ENCODE measurements at places on chromosomes 6 and 20.

DNA sequence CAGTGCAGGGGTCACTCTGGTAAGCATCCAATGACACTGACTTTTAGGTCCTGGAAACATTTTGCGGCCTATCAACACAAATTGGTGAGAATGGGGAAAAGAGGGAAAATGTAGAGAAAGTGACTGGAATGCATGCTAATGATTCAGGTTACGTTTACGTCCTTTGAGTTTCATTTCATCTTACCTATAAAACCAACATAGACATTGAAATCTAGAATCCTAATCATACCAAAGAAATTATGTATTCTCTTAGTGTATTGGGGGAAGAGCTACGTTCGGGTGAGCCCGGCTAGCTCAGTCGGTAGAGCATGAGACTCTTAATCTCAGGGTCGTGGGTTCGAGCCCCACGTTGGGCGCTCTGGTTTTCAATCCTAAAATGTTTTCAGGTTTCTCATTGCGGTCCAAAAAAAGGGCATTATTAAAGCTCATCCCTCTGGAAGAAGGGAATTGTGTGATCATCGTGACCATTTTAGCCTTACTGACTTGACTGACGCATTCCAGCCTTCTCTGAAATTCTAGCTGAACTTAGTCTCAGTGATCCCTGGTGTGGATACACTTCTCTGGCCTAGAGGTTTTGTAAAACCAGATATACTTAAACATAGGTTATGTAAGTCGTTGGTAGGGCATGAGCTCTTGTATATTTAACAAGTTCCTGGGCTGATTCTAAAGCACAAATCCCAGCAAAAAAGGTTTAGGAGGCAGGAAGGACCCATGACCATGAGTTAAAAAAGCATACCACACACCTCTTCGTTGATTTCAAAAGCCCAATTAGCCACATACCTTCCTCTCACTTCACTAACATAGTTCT is 18.3 kb downstream of the HMGN4 start:
- peak; percentile 95 for DNase-seq

DNA sequence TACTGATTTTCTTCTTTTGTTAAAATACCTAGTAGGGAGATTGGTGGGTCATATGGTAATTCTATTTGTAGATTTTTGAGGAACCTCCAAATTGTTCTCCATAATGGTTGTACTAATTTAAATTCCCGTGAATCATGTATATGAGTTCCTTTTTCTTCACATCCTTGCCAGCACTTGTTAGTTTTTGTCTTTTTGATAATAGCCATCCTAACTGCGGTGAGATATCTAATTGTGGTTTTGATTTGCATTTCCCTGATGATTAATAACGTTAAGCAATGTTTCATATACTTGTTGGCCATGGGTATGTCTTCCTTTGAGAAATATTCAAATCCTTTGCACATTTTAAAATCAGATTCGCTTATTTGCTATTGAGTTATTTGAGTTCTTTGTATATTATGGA is 110.9 kb downstream of the JAG1 start:
- no peak for DNase-seq

DNA sequence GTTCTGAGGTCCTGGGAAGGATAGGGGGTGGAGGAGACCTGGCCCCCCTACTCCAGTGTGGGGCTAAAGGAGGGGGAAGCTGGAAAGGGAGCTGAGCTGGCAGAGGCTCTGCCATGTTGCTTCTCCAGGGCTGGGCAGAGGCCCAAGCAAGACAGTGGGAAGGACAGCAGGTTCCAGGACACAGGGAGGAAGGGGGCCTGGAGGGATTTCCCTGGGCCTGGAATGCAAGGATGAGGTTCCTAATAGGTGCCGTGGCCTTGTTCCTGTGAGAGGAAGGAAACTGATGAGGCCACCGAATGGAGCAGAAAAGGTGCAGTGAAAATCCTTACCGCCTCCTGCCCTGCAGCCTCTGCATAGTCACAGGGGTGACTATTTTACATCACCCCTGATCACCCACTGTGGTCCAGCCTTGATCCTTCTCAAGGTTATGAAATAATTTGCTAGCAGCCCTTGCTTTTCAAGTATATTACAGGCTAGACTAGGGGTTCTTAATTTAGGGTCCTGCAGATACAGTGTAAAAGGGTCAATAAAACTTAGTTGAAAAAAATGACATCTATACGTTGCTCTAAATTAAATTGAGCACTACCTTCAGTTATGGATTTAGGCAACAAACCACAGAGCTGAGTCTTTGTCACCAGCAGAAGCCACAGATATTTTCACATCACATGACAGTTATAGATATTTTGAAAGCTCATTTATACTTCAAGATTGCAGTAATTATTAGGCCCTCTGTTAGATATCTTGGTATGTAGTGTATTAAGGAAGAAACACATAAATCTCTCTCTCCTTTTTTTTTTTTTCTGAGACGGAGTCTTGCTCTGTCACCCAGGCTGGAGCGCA is 45.7 kb upstream of the RNF24 start:
- DNase-seq: no peak

DNA sequence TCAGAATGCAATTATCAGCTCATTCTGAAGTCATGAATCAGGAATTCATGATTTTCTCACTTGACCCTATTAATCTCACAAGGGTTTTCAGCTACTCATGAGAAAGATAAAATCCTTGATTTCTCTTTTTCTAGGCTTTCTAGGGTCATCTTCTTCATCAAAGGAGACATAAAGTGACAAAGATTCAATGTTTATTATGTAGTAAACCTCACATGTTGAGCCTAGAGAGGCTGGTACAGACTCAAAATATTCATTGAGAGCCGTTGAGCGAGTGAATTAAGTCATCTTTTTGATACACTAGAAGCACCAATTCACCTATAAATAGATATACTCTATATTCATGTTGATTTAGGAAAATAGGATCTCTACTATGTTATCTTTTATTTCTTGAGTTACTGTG is 104.8 kb upstream of the TRAF3IP2 start:
- DNase-seq: no peak

- DNase-seq: no peak
Observed at GRCh38 chr6:148671085-148671484, 75.7 kb upstream of the UST start.

DNA sequence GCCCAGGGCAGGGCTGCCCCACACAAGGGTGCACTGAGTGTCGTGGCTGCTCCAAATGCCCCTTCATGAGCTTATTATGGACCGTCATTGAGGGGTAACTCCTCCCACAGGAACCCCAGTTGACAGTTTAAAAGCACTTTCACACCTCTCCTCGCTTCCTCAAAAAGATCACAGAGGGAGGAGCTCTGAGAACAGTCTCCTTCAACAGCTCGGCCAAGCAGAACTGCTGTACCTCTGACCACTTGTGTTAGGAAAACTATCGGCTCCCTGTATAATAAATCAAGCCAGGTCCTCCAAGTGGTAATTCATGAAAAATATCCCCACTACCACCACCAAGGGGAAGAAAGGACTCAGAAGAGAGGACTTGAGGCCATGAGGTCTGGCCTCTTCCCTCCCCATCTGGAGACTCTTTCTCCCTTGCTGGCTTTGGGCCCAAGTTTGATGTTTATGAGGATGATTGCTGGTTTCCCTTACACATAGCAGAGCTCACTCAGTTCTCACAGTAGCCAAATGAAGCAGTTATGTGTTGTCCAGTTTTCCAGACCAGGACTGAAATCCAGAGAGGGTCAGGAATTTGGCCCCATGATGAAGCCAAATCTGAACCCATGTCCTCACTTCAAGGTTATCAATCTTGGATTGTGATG is 8.7 kb downstream of the SNX21 start:
- peak; percentile 56 for DNase-seq

- DNase-seq: peak; percentile 11
Observed at GRCh38 chr6:149364557-149364956, 35.5 kb upstream of the SUMO4 start.

GRCh38 chr6:46993846-46994245 is 48.3 kb downstream of the ADGRF1 start:
- DNase-seq: peak; percentile 85

GRCh38 chr6:658244-658643 is 1.3 kb upstream of the HUS1B start:
- peak; percentile 93 for DNase-seq

- DNase-seq: no peak
Observed at GRCh38 chr20:46770330-46771194, 61.1 kb downstream of the SLC2A10 start.

- DNase-seq: no peak
Observed at GRCh38 chr6:84526631-84527030, 237.8 kb downstream of the TBX18 start.

- no peak for DNase-seq
Observed at GRCh38 chr6:44627091-44627882, 239.8 kb downstream of the CDC5L start.

- no peak for DNase-seq
Observed at GRCh38 chr6:33205191-33206026, 954 bp downstream of the HSD17B8 start.

DNA sequence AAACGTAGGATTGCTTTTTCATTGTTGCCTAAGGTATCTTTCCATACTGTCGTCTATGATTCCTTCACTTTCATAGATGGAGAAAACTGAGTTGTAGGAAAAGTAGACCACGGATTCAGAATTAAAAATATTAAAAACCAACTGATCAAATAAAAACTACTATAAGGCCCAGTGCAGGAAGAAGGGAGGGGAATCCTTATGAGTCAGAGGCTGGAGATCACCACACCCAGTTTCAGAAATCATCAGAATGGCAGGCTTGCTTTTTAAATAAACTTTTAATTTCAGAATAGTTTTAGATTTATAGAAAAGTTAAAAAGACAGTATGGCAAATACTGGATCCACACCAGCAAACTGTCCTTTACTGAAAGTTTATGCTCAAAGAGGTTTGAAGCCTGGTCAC is 32.0 kb upstream of the POPDC3 start:
- peak; percentile 56 for DNase-seq

- peak; percentile 16 for DNase-seq
Observed at GRCh38 chr6:101909366-101909765, 515.9 kb downstream of the GRIK2 start.

GRCh38 chr6:85405853-85406198 is 44.1 kb upstream of the NT5E start:
- no peak for DNase-seq

DNA sequence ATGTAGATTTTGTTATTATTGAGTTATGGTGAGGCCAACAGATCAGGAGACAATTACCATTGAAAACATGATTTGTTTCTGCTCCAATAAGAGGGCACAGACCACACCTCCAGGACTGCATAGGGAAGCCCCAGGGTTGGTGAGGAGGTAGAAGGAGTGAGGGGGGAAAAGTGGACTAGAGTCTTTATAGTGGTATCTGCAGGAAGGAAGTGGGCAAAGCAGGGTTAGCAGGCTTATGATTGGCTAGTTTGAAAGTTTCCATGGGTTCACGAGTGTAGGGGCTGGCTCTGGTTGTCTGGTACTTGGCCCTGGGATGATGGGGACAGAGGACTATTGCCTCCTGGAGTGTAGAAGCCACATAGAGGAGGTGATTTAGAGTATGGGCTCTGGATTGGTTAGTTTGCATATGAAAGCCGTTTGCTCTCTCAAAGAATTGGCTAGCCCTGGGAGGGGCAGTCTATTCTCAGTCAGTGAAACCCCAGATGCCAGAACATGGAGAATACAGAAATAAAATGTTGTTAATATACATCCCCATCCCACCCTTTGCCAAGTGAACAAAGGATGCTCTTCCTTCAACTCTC is 156.6 kb downstream of the KLHL32 start:
- DNase-seq: no peak

DNA sequence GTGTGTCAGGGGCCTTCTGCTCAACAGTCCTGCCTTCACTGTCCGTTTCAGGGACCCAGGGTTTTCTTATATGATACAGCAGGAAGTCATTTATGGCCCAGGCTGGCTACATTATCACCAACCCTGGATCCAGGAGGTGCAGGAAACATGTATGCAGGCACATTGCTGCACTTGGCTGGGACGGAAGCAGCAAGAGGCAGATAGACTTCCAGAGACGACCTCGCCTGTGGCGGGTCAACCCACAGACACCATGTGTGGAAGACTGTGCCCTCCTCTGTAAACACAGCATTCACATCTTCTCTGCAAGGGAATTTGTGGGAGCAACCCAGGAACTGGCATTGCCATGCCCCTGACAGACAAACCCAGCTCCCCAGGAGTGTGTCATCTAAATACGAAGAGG is 43.7 kb downstream of the TBC1D7 start:
- no peak for DNase-seq

DNA sequence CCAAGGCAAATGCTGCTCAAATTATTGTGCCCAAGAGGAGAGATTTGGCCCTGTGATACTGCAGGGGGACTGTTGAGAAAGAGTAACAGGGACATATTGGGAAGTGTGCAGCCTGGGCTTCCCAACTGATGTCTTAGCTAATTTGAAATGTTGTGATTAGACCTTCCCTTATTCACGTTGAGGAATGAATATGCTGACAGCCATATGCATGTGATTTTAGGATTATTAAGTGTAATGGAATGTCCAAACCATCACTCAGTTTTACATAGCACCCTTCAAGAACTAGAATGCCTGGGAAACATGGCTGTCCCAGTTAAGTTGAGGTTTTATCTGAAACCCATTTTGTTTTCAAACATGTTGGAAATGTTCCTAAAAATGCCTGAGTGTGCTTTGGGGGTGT is 81.4 kb downstream of the CARMIL1 start:
- peak; percentile 91 for DNase-seq

DNA sequence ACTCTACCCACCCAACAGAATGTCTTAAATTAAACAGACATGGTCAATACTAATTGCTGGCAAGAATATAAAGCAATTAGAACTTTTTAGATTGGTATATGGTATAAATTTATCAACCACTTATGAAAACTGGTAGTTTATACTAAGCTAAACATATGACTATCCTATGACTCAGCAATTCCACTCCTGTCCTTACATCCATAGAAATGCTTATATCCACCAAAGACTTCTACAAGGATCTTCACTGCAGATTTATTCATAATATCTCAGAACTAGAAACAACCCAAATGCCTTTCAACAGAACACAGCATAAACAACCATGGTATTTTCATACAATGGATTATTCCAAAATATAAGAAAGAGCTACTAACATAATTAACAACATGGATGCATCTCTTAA is 4.6 kb downstream of the ZNF184 start:
- peak; percentile 20 for DNase-seq

- no peak for DNase-seq
Observed at GRCh38 chr6:21159465-21159864, 434.1 kb upstream of the SOX4 start.

- no peak for DNase-seq
Observed at GRCh38 chr20:37596890-37597536, 69.3 kb upstream of the BLCAP start.

- no peak for DNase-seq
Observed at GRCh38 chr6:128888444-128889175, 5.7 kb downstream of the LAMA2 start.

GRCh38 chr6:82711105-82711827 is 347.6 kb downstream of the TPBG start:
- peak; percentile 7 for DNase-seq

DNA sequence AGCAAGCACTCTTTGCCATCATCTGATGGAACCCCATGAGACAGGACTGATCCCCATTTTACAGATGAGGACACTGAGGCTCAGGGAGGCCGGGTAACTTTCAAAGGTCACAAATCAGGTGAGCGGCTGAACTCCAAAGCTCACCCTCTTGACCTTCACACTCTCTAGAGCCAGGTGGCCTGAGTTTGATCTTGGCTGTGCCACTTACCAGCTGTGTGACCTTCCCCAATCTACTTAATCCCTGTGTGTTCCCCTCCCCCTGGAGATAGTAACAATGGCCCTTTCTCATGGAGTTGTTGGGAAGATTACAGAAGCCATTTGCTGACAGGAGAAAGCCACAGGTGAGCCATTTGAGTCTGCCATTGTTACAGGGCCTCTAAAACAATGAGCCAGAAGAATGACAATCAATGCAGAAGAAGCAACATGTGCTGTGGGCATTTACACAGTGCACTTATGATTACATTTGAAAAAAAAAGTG is 34.5 kb downstream of the BMP7 start:
- DNase-seq: no peak
